ENCODE measurements at places on chromosomes 4 and X.
A peak's percentile ranks its signal among the peaks of the same experiment; 100 is the strongest.

DNA sequence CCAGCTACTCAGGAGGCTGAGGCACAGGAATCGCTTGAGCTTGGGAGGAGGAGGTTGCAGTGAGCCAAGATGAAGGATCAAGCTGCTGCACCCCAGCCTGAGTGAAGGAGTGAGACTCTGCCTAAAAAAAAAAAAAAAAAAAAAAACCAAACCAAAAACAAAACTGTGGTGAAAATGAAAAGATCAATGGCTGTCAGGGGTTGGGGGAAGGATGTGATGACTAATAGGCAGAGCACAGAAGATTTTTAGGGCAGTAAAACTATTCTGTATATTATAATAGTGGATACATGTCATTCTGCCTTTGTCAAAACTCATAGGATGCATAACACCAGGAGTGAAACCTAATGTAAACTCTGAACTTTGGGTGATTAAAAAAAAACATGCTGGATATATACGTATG lies 69.9 kb upstream of the ELOVL6 start:
- DNase-seq = no peak

- DNase-seq = no peak
Measured at GRCh38 chr4:110781944-110782343, 159.1 kb upstream of the PITX2 start.

DNA sequence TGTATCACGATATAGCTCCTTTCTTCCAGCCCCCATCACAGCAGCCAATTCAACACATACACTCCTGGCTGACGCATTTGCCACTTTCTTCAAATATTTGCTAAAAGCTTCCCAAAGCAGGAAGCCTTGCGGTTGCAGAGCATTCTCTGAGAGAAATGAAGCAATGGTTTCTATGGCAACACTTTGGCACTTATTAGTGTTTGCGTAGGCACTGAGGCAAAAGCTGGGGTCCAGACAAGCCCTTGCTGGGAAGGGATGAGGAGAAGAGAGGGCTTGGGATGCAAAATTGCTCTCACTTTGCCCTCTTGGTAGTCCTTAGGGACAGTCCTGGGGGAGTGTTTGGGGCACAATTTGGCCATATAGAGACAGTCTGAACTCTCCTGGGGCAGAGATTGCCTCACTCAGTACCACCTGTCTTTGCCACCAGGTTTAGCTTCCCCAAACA lies 55.0 kb upstream of the PAK3 start:
- no peak for DNase-seq

- DNase-seq = no peak
Measured at GRCh38 chr4:126924237-126924636, 708.5 kb upstream of the INTU start.

DNA sequence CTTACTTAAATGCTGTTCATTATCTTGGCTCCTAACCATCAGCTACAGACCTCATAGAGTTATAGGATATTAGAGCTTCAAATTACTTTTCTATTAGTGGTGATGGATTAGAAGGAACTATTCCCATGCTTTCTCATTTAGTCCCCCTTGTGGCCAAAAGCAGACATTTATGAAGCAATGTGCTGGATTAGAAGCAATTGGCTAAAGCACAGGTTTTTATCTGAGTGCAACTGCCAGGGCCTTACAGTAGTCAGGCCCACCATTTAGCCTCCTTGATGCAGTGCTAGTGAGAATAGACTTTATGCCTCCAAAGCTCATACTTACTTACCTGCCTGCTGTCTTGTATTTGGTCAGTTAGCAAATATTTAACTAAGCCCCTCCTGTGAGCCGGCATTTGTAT lies 93.0 kb downstream of the TSPAN7 start:
- DNase-seq = peak; percentile 8

DNA sequence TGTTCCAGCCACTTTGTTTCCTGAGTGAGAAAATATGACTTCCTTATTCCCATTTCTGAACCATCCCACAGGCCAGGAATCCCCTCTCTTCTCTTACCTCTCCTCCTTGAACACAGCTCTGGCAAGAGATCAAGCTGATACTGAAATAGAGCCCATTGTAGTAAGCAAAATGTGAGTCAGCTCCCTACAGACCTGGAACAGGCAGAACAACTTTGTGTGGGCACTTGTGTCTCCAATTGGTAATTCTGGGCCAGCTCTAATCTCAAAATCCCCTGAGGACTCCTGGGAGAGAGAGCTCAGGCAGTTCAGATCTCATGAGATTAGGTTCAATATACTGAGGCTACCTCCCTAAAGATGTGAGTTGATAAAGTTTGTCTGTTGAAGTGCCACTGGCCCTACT lies 213.5 kb downstream of the GUCY2F start:
- DNase-seq = no peak

GRCh38 chrX:115494161-115494560 lies 66.8 kb upstream of the PLS3 start:
- peak; percentile 45 for DNase-seq

DNA sequence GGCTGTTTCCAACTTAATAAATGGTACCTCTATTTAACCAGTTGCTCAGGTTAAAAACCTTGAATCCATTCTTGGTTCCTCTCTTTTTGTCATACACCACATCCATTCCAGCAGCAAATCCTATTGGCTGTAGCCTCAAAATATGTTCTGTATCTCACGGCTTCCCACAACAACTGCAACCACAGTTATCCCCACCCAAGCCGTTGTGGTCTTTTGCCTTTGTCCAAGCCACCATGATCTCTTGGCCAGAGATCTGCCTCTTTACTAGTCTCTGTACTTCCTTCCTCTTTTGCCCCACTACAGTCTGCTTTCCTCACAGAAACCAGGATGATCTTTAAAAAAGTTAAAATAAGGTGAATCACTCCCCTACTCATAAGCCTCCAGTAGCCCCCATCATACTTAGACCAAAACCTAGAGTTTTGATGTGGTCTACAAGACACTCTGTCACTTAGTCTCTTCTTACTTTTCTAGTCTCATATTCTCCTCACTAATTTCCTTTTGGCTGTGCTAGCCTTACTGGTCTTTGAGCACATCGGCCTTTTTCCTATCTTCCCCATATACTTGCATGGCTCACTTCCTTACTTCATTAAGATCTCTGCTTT lies 10.3 kb downstream of the MAOA start:
- no peak for DNase-seq
